LHCN-M2 (cell line): ENCODE measurements at places on chromosomes 6 and 20.

DNA sequence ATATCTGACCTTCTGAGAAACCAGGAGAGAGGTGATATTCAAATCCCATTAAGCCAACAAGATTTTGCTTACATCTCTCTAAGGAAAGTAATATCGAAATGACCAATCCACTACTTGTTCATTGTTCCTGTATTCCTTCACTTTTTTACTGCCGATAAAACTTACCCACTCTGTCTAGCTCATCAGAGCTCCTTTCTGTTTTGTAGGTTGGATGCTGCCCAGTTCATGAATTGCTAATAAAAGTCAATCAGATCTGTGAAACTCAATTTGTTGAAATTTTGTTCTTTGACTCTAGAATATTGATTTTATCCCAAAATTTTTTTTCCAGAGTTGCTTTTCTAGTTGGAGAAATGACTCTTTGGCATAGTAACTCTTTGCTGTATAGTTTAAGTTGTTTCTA is 148.9 kb upstream of the INSM1 start:
- DNase-seq: no peak

DNA sequence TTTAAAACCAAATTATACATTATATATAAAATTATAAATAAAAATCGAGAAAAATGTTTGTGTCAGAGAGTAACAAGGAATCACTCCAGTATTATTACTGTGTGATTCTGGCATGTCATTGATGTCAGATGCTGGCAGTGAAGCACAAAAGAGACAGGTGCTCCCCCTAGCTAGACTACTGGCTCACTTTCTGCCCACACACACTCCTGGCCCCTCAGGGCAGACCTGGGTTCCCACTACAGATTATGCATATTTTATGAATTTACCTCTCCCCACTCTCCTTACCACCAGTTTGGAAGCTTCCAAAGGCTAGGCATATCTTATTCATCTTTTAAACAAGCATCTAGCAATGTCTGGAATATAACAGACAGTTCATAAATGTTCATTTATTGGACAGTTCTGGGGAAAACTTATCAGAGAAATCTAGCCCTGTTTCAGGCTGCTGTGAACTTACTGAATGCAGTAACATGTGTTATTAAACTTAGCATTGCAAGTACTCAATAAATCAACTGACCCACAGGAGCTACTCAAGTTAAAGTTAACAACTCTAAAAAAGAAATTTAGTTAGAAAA is 12.8 kb downstream of the SNX3 start:
- DNase-seq: no peak

- peak; percentile 23 for DNase-seq
Measured at GRCh38 chr20:63071541-63072181, 64.9 kb upstream of the BHLHE23 start.

DNA sequence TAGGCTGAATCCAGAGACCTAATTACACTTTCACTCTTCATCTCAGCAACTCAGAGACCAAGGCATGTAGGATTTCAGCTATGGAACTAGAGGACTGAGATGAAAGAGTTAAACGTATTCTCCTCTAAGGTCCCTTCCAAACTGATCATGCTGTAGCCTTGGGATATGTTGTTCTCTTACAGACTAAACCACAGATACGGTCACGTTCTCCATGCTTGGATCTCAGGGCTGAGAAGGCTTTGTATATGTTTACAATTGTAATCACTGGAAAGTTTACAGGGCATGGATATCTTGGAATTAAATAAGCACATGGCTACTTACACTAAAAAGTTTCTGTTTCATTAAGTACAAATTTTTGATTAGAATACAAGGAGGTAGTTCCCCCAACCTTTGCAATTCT is 50.1 kb downstream of the PKIB start:
- DNase-seq: no peak

GRCh38 chr6:124917769-124918168 is 44.5 kb upstream of the RNF217 start:
- no peak for DNase-seq
